ENCODE measurements at places on chromosomes 1 and 21. TPM values are rescaled to one million over a fixed set of nuclear protein-coding genes. Genes with fewer than 3 reads are reported as not detected.

GRCh38 chr1:27554759-27555699 lies 48.9 kb downstream of the AHDC1 start:
- no peak for DNase-seq

- no peak for DNase-seq
Measured at GRCh38 chr1:6224718-6225117, 11.0 kb downstream of the ICMT start.

The IKBKE gene
- 4.4 TPM for total RNA-seq

GRCh38 chr1:21576798-21577187 lies 67.6 kb downstream of the ALPL start:
- no peak for DNase-seq

GRCh38 chr1:2335721-2336455 lies 55.5 kb downstream of the MORN1 start:
- no peak for DNase-seq

DNA sequence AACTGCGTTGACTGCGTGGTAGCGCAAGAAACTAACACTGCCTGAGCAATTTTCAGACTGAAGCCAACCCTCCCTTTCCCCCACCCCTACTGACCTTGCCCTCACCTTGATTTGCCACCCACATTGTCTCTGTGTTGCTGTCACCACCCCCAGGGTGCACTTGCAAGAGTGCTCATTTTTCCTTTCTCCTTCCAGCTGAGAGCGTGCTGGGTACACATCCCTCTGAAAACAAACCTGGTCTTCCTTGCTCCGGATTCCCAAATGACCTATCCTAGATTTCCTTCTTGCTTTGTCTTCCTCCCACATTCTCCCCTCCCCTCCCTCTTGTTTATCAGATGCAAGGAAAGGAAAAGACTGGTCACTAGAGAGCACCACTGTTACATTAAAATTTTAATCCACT lies 24.2 kb downstream of the MPZ start:
- DNase-seq: no peak

DNA sequence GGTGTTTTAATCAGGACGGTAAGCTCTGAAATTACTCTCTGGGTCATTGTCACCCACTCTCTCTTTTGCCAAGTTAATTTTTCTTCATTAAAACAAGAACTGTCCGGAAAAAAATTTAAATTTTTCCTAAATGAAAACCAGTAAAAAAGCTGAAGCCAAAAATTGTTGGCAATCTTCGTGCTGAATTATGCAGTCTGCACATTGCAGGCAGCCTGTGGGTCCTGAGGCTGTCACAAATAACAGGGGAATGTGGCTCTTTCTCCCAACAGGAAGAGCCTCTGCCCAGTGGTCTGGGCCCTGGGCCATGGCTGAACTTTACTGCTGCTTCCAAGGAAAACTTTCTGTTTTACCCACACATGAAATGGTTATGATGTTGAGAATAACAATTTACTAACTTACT lies 153.9 kb upstream of the SPAG17 start:
- no peak for DNase-seq

GRCh38 chr21:16424331-16424751 lies 694.6 kb downstream of the USP25 start:
- DNase-seq: no peak

The AGBL4 gene
- 1.8 TPM for total RNA-seq

GRCh38 chr1:203206129-203206687 lies 19.7 kb upstream of the CHI3L1 start:
- DNase-seq: no peak

- DNase-seq: no peak
Measured at GRCh38 chr1:58084266-58084665, 462.3 kb downstream of the OMA1 start.

GRCh38 chr1:57337623-57338022 lies 86.2 kb downstream of the DAB1 start:
- no peak for DNase-seq

The PPIAL4G gene
- not detected for total RNA-seq

The SPAG17 gene
- total RNA-seq: 6.9 TPM

DNA sequence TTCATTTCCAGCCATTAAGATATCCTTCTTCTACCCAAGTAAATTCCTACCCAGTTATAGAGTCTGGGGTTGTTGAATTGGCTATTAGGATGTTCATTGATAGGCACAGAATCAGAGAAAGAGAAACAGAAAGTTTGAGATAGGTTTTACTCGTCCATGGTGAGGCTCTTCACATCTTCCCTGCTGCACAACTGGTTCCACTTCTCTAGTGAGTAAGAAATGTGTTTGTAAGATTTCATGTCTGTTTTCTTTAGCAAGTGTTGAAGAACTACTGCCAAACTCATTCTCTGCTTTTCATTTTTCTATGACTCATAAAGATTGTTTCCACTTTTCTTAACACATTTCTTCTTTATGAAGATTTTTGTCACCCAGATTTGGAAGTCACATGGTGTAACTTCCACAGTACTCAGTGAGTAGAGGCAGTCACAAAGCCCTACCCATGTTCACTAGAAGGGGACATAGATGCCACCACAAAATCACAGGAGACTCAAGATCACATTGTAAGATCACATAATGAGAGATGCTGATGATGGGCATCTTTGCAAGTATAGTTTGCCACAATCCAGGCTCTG lies 152.3 kb downstream of the SNX7 start:
- no peak for DNase-seq

DNA sequence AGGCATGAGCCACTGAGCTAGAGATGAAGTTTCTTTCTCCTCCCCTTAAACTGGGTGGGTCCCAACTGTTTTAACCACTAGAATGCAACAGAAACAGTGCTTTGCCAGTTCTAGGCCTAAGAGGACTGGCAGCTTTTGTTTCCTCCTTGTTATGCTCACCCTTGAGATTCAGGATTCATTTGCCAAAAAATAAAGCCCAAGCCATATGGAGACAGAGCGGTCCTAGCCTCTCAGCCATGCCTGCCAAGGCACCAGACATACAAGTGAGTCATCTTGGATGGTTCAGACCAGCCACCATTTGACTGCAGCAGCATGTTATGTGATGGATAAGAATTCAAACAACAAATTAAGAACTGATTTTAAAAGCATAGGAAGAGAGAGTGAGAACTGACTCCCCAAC lies 38.1 kb upstream of the STUM start:
- no peak for DNase-seq

The BCAN gene
- total RNA-seq: not detected

DNA sequence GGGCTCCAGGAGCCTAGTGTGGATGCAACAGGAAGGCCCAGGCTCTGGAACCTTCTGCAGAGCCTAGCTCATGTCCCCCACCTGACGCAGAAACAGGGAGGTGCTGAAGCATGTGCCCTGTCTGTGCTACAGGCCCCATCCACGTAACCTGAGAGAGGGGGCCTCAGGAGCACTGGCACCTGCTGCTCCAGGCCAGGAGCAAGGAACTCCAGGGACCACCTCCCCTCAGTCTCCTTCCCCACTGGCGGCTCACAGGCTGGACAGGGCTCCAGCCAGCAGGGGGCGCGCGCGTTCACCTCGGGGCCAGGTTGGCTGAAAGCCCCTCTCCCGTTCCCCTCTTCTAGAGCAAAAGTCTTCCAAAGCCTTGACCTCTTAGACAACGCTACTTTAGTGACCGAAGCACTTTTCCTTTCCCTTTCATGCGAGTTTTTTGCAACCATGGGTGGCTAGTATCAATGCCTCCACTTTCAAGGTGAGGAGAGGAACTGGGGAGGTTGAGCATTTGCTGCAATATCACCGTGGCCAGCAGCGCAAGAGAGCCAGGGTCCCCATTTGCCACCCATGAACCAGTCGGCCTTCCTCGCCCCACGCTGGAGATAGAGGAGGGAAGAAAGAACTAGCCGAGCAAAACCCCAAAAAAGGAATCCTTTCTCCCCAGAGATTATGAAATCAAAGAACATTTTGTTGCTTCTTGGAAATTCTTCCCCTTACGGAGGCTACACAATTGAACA lies 52.4 kb upstream of the GPR157 start:
- DNase-seq: peak; percentile 69

The PRDM16 gene
- total RNA-seq: 3.6 TPM

GRCh38 chr1:22776035-22776613 lies 65.5 kb downstream of the EPHB2 start:
- DNase-seq: no peak

The FLG gene
- not detected for total RNA-seq

GRCh38 chr1:189500778-189501177 lies 976.9 kb downstream of the BRINP3 start:
- DNase-seq: no peak

GRCh38 chr1:203656796-203657747 lies 30.4 kb downstream of the ATP2B4 start:
- DNase-seq: no peak

The RXRG gene
- 0.16 TPM for total RNA-seq

GRCh38 chr21:35663856-35664606 lies 396.3 kb downstream of the SETD4 start:
- no peak for DNase-seq

GRCh38 chr1:225921734-225922709 lies 2.0 kb downstream of the PYCR2 start:
- DNase-seq: peak; percentile 64

DNA sequence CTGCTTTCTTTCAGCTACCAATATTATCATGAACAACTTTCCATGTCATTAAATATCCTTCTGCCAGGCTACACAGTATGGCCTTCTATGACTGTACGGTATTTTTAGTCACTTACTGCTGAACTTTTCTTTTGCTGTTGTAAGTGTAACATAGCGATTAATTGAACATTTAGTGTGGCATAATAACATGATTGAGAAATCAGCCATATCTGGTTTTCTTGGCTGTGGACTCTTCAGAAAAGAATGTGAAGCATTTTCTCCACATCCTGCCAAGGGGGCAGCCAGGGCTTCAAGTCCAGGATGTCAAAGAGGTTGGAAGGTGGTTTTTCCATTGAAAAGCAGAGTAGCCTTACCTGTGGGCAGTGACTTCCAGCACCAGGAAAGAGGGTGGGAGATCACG lies 8.8 kb upstream of the AHCYL1 start:
- no peak for DNase-seq

The GPR153 gene
- 5.4 TPM for total RNA-seq

- no peak for DNase-seq
Measured at GRCh38 chr1:201418461-201418860, 3.1 kb downstream of the TNNI1 start.

DNA sequence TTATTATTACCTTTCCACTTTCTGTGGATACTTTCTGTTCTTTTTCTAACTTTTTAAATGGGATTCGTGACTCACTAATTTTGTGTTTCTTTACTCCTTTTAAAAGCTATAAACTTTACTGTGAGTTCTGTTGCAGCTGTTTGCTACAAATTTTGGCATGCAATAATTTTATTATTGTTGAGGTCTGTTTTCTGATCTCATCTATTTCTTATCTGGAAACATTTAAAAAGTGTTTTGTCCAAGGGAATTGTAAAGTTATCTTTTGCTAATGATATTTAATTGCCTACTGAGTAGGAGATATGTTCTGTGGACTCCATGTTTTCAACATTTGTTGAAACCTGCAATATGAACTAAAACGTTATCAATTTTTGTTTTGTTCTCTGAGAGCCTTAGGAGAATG lies 138.1 kb upstream of the COL6A1 start:
- DNase-seq: no peak

The HSF2BP gene
- total RNA-seq: 0.32 TPM

The ZYG11A gene
- total RNA-seq: 2.0 TPM

GRCh38 chr1:76677416-76678405 lies 189.6 kb upstream of the ST6GALNAC5 start:
- no peak for DNase-seq

DNA sequence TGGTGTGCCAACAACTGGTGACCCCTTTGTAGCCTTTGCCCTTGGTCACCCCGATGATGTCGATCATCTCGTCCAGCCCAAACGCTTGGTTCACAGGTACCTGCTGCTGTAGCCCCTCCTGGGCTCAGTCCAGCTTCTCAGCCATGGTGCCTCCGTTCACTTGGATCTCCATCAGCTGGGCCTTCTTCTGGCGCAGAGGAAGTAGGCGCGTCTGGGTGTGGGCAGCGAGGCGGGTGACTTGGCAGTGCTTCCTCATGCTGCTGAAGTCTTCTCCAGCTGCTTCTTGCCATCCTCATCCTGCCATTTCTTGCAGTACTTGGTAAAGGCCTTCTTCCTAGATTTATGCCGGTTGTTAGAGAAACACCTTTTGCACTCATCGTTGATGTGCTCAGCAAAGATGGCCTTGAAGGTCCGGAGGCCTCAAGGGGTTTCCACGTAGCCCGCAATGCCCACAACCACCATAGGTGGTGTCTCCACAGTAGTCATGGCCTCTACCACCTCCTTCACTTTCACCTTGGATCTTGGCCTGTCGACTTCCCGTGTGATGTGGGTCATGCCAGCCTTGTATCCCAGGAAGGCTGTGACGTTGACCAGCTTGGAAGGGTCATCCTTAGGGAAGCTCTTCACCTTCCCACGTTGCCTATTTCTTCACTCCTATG lies 13.0 kb downstream of the DOP1B start:
- no peak for DNase-seq

The OSCP1 gene
- 19.3 TPM for total RNA-seq

- DNase-seq: no peak
Measured at GRCh38 chr1:101203820-101204540, 32.8 kb upstream of the S1PR1 start.

The NR5A2 gene
- total RNA-seq: 4.9 TPM

The SUMO3 gene
- 64.2 TPM for total RNA-seq

The FUCA1 gene
- 44.2 TPM for total RNA-seq

The LIPI gene
- not detected for total RNA-seq

GRCh38 chr1:20958430-20958829 lies 171.3 kb upstream of the HP1BP3 start:
- DNase-seq: no peak

DNA sequence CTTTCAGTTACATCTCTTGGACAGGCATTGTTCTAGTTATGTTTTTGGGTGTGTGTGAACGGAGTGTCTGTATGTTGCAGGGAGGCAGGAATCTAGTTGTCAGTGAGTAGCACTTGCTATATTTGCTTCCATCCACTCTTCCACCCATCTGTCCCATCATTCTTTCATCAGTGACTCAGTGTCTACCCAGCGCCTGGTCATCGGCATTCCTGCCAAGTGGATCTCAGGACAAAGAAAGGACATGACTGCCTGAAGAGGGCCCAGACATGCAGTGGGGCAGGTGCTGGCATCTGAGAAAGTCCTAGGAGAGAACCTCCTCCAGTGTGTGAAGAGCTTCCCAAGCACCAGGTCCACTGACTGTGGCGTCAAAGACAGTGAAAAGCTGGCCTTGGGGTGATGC lies 27.3 kb upstream of the MAGOH start:
- DNase-seq: no peak

DNA sequence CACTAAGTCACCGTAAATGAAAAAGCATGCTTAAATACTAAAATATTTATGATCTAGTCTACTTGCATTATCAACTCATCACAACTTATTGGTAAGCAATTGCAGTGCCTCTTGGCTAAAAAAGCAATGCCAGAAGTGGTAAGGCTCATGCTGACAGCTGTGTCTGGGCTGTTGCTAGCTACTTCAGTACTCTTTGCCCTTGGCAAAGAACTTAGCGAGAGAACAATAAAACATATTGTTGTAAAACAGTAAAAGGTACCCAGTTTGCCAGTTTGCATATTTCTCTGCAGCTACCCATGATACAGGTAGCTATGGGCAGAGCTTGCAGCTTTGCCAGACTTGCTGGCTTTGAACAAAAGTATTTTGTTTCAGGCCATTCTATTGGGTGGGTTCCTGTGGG lies 73.1 kb downstream of the ATP6V1G3 start:
- no peak for DNase-seq

GRCh38 chr1:91885213-91885715 lies 687 bp downstream of the TGFBR3 start:
- no peak for DNase-seq

The PLA2G2F gene
- total RNA-seq: not detected

The ALPL gene
- 17.4 TPM for total RNA-seq
